Ureter (tissue), 1 donor: ENCODE measurements at places on chromosomes 2 and 18. TPM values are rescaled to one million over a fixed set of nuclear protein-coding genes. Genes with fewer than 3 reads are reported as not detected.

- no peak for DNase-seq
These were observed 84.4 kb downstream of the TMEM131 start for GRCh38 chr2:97911206-97911921.

DNA sequence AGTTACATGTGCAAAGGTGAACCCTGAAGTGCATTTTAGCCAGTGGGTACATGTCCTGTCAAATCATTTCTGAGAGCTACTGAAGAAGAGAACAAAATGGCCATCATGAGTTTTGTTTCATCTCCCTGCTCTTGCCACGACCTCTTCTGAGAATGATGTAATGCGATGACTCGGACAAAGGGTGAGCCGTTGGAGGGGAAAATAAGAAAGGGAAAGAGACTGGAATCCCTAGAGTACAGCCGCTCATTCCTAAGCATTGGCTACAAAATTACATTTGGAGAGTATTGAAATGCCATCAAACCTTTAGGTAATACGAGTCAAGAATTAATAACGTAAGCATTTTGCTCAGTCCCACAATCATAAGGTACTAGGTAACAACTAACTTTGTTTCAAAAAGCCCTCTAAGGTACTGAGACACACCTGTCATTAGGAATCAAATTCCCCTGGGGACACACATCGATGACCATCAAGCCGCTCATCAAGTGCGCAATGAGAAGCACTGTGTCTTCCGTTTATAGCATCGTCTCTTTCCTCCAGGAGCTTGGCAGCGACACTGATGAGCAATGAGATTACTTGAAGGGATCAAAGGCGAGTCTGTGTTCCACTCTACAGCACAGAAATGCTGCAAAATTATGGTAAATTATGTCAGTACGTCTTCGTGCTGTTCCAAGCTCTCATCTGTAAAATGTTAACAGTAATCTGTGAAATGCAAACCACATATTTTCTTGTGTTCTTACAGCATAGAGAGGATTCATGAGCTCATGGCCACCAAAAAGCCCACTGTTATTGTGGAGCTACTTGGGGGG, 97.3 kb upstream of the PIEZO2 start:
- DNase-seq, result no peak

DNA sequence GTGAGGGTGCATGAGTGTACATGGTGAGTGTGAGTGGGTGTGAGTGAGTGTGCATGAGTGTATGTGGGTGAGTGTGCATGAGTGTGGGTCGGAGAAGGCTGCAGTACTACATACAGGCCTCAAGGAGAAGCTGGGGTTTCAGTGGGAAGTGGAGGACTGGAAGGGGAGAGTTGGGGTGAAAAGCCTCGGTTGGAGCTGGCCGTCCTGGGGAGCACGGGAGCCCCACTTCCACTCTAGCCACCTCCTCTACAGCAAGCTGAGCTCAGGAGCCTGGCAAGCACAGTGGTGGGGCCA, 68.7 kb upstream of the HPCAL1 start:
- no peak for DNase-seq

DNA sequence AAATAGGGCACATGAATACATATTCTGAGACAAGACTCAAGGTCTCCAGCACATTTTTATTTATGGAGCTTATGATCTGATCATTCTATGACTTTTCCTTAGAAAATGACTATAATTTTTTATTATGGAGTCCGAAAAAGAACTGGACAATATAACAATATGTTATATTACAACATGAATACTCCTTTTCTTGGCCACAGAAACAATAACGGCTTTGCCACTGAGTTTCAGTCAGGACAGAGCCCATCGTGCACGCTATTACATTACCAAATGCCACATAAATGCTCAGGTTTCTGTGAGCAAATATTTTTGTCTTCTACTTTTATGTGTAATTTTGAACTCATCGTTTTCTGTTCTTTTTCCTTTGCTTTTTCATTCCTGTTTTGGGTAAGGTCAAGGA, 509.2 kb upstream of the ZEB2 start:
- DNase-seq, result no peak

- no peak for DNase-seq
These were observed 75.3 kb downstream of the USP40 start for GRCh38 chr2:233491326-233491725.

TRMT61B gene
- total RNA-seq, result 22.8 TPM

POU3F3 gene
- not detected for total RNA-seq

UGT1A5 gene
- 21.3 TPM for total RNA-seq

ORMDL1 gene
- 64.1 TPM for total RNA-seq
